ENCODE measurements at places on chromosomes 7 and 10. TPM values are rescaled to one million over a fixed set of nuclear protein-coding genes. Genes with fewer than 3 reads are reported as not detected.

Gene MYO3A
- total RNA-seq: 0.25 TPM

Gene CPED1
- total RNA-seq: 27.3 TPM

Gene ZFYVE27
- 28.0 TPM for total RNA-seq

Gene PNLIP
- total RNA-seq: not detected

All from vagina (tissue), 2 donors.